ENCODE measurements at places on chromosomes 7 and 10. TPM values are rescaled to one million over a fixed set of nuclear protein-coding genes. Genes with fewer than 3 reads are reported as not detected.

SPDYE1 gene
- total RNA-seq, result not detected

CISD1 gene
- 13.7 TPM for total RNA-seq

STOX1 gene
- 0.35 TPM for total RNA-seq

ARHGEF5 gene
- 12.0 TPM for total RNA-seq

FAM25A gene
- total RNA-seq, result not detected

SORCS1 gene
- not detected for total RNA-seq

PIP gene
- not detected for total RNA-seq

PNLIPRP1 gene
- total RNA-seq, result not detected

HHEX gene
- not detected for total RNA-seq

ANKRD22 gene
- total RNA-seq, result 0.58 TPM

DLX5 gene
- total RNA-seq, result not detected

All from CD4-positive, alpha-beta memory T cell (primary cell).